ENCODE measurements at places on chromosomes 5 and 9.

GRCh38 chr5:131264451-131265099 lies 722 bp downstream of the CDC42SE2 start:
- DNase-seq: no peak

DNA sequence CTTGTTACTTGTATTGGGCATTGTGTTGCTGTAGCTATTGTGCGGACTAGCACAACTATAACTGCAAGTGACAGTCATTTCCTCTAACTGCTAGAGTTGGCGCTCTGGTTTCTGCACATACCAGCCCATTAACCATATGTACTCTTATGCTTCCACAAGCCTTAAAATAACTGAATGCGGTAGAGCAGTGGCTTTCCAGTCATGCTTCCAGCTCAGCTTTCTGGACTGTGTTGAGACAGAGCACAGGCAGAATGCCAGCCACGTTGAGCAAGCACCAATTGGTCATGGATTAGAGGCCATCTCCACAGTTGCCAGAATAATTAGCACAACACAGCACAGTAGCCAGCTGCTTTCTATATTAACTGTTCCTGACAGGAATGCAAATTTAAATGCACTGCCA lies 12.2 kb downstream of the INVS start:
- DNase-seq: no peak

DNA sequence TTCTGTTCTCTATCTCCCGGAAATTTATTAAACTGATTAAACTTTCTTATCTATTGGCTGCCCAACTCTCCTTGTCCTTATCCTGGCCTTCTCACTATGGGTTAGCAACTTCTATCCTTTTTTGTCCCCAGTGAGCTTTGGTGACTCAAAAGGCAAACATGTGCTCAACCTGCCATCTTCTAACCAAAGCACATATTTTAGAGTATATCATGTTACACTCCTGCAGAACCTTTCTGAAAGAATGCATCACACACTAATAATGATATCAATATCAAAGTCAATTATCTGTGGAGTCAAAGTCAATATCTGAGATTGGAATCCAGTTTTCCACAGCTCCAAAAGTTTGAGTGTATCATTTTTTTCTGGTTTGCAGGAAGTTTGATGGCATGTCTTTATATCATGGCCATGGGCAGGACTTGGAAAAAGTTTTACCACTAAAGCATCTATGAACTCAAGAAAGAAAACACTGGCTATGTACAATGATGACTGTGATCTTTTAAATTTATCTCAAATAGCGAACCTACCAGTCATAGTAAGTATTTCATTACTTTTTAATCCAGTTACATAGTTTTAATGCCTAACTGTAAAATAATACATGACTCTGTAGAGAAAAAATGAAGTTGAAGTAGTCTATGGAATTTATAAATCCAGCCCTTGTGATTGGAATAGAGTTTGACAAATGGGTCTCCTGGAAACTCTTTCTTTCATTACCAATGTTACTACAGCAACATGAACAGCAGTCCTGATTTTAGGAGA lies 166.8 kb downstream of the DROSHA start:
- DNase-seq: no peak

DNA sequence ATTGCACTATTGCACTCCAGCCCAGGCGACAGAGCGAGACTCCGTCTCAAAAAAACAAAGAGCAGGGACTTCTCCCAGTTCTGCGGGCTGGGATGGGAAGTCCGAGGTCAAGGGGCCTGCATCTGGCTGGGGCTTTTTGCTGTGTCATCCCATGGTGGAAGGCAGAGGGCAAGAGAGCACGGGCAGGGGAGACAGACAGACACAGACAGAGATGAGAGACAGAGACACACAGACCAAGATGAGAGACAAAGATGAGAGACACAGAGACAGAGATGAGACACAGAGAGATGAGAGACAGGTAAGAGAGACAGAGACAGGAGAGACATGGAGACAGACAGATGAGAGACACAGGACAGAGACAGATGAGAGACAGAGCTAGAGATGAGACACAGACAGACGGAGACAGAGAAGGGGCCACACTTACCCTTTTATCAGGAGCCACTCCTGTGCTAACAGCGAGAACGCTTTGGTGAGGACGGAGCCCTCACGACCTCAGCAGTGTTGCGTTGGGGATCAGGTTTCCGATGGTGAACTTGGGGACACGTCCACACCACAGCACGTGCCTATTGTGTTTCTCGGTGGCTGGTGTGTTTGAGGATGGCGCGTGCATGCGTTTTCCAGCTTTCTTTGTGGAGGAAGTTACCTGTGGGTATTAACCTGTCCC lies 8.9 kb upstream of the TOR4A start:
- DNase-seq: no peak

GRCh38 chr5:79255786-79256557 lies 20.0 kb downstream of the JMY start:
- DNase-seq: no peak

DNA sequence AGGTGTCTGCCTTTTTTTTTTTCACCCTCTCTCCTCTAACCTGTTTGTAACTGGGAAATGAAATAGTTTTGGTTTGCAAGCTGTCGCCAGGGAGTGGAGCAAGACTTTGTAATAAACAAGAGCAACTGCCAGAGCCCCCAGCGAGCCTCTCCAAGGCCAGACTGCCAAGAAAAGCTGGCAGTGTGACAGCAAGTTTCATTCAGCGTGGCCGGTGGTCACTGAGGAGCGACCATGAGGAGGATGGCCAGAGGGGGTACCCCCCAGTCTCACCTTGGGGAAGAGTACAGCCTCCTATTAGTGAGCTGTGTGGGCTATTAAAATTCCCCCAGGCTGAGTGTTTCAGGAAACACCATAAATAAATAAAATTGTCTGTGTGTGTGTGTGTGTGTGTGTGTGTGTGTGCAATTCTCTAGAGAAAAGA lies 49.9 kb downstream of the ZFAND5 start:
- no peak for DNase-seq

GRCh38 chr5:83360573-83360972 lies 111.0 kb upstream of the VCAN start:
- no peak for DNase-seq

- no peak for DNase-seq
Measured at GRCh38 chr9:18705796-18706392, 231.9 kb downstream of the ADAMTSL1 start.

Measured in activated naive CD4-positive, alpha-beta T cell (primary cell).